HEK293T (cell line): ENCODE measurements at places on chromosomes 6 and 20.

DNA sequence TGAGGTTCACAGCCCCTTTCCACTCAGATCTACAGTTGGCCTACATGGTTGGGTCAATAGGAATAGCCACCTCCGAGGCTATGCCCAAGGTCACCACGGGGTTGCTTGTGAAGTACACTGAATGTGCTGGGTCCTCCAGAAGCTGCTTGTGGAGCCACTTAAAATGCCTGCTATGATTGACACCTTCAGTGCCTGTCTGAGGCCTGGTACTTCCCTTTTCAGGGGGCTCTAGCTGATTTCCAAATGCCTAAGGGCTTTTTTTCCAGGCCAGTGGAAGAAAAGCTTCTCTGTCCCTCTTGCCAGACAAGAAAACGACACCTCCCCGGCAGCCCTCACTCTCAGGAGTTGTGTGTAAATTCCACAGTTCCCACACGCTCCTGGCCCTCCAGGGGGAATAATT lies 6.3 kb upstream of the NXT1 start:
- DNase-seq = no peak

DNA sequence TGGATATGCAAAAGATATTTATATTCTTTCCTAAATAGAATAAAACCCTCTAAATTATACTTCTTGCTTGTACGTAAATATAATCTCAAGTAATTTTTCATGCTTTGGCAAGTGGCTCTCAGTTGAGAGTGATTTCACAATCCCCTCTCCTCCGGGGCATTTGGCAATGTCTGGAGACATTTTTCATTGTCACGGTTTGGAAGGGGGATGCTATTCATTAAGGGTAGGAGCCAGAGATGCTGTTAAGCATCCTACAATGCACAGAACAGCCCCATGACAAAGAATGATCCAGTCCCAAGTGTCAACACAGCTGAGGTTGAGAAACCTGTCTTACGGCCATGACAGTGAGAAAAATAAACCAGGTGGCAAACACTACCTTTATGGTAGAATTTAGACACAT lies 75.7 kb downstream of the AGPAT4 start:
- DNase-seq = no peak

DNA sequence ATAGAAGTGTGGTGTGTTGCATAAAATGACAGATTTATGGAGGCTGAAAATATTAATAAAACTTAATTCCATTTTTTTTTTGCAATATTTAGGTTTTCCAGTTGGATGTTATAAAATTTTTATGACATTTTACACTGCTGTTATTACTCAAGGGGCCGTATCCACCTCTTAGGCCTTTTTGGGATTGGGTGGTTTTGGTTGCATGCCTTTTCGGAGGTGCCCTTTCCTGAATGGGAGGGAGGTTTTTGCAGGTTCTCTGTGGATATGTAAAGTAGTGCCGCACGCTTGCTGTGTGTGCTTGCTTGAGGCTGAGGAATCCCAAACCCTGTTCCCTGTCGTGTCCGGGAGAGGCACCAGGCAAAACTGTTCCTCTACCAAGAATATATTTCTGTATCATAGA lies 6.8 kb downstream of the ARID1B start:
- DNase-seq = no peak

DNA sequence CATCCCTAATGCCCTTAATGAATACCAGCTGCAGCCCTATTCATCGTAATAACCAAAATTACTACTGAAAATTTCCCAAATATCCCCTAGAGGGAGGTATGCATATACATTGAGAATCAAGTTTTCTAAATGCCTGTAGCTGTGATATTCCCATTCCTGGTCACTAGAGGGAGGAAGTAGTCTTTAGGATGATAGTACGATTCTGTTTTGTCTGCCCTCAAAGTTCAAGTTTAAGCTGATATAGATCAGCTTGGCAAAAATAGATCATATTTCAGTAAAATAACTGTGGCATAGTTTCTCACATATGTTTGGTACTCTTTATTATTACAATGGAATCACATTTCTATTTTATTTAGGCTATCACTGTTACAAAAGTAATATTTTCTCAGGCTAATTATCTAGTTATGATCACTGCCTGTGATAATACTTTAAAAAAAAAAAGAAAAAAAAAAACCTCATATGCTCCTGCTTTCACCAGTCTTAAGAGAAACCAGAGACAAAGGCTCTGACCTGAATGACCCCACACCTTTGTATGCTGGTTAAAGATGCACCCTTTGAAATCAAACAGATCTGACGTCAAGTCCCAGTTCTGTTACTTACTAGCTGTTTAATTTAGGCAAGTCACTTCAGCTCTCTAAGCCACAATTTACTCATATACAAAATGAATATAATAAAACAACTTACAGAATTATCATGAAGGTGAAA lies 11.0 kb downstream of the TSPYL1 start:
- peak; percentile 65 for DNase-seq

DNA sequence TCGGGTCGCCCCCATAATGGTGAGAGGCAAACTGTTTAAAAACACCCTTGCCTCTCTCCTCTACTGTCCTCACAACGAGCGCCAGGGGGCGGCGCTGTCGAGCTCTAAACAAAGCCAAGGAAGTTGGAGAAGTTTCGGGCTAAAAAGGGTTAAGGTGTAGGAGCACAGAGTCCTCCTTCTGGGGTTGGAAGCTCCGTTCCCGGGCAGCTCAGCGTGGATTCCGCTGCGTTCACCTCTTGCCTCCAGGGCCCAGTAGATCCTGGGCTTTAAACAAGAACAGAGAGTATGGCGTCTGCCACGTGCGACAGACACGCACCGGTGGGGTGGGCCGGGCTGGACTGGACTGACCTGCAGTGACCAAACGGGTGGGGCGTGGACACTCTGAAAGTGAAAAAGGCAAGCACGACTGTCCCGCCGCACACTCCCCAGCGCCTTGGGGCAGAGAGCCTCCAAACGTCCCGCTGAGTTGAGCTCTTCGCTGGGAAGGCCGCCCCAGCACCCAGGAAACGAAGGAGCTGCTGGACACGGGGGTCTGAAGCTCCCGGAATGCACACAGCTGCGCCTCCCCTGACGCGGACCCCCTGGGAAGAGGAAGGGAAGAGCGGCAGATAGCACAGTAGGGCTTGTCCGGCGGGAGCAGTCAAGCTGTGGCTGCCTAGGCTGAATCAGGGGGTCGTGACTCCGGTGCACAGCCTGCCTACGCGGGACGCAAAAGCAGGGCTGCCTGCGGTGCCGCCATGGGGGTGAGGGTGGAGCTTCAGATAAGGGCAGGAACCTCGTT lies 1.6 kb upstream of the THBD start:
- DNase-seq = peak; percentile 68

DNA sequence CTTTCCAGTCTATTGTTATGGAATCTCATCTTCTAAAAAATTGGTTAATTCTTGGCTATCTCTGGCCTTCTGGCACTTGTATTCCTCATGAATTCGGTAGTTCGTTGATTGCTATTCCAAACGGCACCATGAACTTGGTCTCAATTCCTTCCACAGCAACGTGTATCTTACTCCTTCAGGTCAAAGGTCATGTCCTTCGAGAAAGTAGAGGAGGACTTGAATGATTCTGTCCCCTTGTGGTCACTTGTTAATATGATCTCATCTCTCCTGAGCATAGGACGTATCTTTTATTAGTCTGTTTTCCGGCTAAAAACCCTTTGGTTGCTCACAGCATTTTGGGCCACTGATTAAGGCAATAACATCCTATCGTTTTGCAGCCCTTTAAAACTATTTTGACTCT lies 9.4 kb downstream of the TLDC2 start:
- DNase-seq = no peak

- DNase-seq = no peak
Observed at GRCh38 chr6:155378276-155378675, 64.0 kb upstream of the TFB1M start.

DNA sequence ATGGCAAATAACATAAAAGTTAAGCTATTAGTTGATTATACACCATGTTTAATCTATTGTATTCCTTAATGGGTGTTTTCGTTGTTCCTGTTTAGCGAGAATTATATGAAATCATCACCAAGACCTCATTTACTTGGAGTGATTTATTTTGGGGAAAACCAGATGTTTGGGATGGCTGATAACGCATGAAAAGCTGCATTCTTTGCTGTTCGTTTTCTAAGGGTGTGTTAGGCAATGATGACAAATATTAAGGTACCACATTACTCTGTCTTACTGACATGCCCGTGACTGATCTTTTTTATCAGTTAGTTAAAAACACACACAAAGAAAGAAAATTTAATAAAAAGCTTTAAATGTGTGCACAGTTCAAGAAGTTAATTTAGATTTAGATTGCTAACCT lies 176.4 kb downstream of the ZFP64 start:
- no peak for DNase-seq
